ENCODE measurements at places on chromosomes 11 and 22.

DNA sequence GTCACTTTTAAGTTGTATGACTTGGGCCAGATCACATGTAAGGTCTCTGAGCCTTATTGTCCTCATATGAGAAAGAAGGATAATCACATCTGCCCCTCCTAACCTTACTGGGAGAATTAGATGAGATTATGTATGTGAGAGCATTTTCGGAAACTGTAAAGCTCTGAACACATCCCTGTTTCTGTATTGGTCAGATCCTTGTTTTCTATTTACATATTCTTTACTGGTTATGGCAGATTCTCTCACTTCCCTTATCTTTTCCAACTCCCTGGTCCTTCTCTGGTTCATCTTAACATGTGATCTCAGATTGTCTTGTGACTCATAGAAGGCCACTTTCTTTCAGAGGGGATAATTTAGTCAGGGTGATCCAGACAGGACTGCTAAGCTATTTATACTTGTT, 41.8 kb downstream of the CCDC81 start:
- no peak for DNase-seq

- DNase-seq: no peak
These were observed 13.8 kb downstream of the DENND5A start for GRCh38 chr11:9251311-9251710.

DNA sequence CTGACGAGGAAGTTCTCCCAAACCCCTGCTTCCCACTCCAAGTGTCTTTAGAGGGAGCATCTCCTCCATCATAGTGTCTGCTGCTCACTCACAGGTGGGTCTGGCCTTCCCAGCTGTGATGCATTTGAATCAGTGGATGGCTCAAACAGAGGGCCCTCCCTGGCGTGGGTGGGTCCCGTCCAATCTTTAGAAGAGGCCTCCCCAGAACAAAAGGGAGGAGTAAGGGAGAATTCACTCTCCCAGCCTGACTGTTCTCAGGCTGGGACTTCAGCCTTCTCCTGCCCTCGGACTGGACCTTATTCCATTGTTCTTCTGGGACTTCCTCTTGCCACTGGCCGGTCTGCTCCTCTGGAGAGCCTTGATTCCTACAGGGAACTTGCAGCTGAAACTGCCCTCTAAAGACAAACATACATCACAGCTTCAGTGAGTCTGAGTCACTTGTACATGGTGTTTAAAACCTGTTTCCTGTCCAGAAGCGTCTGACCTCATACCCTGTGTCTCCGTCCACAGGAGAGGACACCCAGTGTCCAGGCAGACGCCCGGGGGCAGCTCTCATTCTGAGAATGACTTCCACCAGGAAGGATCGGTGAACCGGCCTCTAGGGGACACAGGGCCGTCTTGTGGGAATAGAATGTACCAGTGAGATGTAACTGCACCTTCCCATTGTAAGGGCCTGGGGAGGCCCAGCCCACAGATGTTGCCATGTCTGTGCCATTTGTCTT, 234.7 kb downstream of the BRD1 start:
- DNase-seq: no peak

DNA sequence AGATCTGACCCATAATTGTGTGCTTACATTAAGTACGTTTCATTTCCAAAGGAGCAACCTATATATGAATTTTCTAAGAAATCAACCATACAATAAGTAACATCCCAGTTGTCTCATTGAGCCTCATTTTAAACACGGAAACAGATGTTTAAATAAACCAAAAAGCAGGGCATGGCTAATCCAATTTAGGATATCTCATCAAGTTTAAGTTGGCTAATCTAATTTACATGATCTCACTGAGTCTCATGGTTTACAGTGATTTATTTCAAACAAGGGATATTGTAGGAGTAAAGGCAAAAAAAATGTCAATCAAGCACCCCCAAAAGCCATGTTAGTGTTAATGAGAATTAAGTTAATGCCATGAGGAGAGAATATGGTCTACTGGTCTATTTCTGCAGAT, 499.8 kb upstream of the CCDC90B start:
- no peak for DNase-seq

DNA sequence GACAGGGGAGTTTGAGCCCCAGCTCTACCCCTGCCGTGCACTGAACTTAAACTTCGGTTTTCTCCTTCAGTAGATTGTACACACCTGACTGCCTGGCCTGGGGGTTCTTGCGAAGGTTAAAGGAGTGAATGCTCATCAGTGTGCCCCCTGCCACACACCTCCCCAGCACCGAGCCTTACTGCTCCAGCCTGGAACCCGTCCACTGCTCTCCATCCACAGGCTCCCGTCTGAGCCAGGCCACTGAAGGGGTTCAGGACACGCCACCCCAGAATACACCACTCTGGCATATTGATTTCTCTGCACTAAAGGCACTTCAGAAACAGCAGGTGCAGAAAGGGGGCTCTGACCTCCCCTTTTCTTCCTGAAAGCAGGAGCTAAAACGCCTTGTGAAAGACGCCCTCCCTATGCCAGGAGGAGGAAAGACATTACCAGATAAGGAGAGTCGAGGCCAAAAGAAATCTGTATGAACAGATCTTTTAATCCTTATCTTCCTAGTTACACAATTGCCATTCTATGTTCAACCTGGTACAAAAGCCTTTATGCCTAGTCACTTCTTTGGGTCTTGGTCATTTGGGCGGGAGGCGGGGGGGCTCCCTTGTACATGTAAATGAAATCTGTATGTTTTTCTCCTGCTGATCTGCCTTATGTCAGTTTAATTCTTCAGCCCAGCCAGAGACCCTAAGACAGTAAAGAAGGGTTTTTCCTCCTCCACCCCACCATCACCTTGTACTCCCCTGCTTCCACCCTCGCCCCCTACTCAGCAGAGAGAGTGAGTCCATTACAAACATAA, 1.9 kb upstream of the SSTR3 start:
- DNase-seq: no peak

DNA sequence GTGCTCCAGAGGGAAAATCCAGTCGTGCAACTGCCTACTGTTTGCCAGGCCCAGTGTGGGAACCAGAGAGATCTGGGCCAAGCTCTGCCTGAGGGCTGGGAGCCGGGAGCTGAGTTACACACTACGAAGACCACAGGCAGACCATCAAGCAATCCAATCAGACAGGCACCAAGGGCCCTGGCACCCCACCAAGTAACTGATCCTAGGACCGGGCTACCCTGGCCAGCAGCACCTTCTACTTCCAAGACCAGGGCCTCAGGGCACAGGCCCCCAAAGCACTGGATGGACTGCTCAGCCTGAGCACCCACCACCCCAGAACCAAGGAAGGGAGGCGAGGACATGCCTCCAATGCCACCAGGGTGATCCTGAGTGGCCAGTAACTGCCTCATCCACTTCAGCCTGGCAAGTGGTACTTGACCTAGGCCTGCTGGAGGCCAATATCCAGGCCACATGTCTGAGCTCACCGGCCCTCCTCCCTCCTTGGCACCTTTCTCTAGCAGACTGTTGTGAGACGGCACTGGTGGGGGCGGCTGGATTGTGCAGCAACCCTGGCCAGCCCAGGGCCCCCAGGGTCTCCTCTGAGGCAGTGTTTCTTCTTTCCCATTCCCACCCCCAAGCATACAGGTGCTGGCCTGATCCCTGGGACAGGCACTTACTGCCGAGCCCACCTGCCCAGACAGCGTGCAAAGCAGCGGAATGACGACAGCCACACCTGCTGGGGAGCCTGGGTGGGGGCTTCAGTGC, 20.7 kb upstream of the ARFGAP3 start:
- no peak for DNase-seq

DNA sequence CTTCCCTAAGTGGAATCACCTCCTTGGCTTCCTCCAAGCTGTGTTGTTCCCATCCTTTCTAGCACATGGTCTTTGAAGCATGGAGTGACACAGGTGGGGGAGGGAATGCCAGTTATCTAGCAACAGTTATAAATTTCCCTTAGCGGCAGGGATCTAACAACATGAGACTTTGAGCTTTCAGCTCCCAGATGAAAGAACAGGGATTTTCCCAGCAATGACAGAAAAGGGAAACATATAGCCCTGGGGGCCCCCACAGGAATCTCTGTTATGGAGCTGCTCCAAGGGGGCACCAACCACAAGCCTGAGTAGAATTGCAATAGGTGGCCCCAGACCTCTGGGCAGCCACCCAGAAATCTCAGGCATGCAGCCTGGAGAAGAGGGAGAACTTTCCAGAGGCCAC, 163.0 kb downstream of the GRIK4 start:
- no peak for DNase-seq

- no peak for DNase-seq
These were observed at the start of gene TREH for GRCh38 chr11:118679483-118679882. TSS of gene TREH (minus strand) at chr11:118679650. CDS start at chr11:118679627, 23 bp downstream.

DNA sequence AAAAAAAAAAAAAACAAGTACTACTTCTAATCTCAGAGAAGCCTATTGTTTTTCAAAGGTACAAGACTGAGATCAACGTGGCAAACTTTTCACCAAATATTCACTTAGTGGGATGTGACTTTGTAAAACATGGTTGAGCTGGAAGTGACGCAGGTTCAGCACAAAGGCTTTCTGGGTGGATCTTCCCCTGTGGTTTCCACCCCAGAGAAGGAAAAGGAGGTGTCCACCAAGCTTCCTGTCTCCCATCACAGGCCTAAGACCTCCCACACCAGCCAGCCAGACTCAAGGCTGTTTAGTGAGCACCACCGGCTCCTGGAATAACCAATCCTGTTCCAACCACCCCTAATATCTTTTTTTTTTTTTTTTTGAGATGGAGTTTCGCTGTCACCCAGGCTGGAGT, 5.7 kb downstream of the TMEM184B start:
- DNase-seq: no peak

DNA sequence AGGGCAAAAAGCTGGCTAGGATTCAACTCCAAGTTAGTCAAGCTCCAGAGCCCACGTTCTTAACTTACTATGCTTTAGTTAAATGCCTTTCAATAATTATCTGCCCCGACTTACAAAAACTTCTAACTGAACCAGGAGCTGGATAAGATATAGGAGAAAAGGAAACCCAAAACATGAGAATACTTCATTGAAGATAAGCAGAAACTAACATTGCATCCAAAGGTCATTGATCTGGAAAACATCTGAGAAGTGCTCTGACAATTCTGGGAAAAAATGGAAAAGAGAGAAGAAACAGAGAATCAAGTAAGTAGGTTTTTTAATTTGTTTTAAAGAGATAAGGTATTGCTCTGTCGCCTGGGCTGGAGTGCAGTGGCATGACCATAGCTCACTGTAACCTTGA, 27.2 kb downstream of the ACAT1 start:
- DNase-seq: no peak

GRCh38 chr11:1333860-1334259, 24.4 kb upstream of the TOLLIP start:
- no peak for DNase-seq

GRCh38 chr22:31244046-31244942, 32.2 kb downstream of the LIMK2 start:
- no peak for DNase-seq

DNA sequence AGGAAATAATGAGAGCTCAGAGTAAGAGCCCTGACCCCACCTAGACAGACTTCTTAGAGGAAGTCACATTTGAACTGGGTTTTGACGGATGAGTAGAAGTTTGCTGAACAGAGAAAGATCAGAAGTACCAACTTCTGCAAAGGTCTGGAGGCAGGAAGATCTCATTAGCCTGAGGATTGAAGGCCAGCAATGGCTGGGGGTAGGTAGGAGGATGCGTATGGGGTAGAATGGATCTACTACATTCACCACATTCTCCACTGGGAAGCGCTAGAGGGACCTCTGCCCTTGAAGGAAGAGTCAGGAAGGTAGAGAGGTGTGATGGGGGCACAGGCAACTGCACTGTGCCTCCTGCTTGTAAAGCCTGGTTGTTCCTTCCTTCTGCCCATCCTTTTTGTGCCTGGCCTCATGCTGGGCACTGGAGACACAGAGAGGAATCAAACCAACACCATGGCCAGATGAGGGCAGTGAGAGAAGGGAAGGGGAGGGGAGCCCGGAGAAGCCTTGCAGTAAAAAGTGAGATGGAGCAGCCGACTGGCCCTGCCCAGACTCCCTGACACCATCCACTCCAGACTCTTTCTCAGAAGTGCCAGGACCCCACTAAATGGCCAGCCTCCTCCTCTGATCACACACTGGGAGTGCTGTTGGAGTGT, 4.9 kb downstream of the TPBGL start:
- no peak for DNase-seq

DNA sequence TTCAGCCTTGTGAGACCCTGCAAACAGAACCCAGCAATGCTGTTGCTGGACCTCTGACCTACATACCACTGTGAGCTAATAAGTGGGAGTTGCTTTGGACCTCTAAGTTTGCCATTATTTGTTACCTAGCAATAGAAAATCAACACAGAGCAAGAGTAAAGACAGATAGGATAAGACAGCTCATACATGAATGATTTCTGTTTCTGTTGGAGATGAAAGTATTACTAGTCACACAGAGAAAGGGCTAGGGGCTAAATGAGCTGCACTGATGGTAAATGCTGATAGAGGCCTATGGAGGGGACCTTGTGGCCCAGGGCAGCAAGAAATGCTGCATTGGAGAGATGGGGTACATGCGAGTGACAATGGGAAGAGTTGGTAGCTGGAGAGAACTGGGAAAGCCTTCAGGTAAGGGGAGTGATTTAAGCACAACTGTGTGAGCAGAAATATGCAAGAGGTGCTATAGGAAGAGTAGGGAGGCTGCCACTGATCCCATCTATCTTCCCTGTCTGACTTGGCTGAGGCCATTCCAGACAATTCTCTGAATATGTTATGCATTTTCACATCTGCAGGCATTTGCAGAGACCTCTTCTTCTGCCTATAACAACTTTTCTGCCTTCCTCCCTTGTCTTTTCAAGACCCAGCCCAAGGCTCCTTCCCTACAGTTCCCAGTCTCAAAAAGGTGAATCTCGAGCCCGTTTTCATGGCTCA, 46.1 kb upstream of the SYN3 start:
- DNase-seq: no peak

DNA sequence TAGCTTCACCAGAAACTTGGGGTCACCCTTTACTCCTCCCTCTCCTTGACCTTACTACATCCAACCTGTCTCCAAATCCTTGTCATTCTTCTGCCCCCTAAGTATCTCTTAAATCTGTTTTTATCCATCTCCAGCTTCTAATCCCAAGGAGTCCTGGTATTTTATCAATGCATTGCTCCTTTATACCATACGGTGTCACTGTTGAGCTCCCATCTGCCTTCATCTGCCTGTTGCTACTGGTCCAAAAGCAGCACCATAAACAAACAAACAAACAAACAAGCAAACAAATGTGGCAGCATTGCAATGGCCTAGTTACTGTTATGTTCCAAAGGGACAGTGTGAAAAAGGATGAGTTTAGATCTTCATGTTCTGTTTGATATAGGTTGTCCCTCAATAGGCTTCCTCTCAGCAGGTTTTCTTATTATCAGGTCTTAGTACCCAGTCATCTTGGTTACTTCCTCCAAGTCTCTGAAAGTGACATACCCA, 34.2 kb downstream of the DNHD1 start:
- DNase-seq: no peak

DNA sequence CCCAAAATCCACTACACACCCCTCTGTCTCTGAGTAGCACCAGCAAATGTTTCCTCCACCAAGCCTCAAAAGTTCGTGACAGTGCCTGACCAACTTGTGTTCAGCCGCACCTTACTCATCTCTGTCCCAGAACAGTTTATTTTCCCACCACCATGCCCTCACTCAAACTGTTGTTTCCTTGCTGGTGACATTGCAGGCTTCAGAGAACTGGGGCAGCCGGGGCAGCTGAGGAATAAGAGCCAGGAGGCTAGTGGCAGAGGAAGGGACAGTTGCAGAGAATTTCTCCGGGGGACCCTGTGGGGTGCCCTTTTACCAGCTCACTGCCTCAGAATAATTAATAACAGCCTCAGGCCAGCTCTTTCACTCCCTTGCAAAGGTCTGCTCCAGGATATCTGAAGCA, 709 bp upstream of the KCNE3 start:
- DNase-seq: no peak

- DNase-seq: no peak
These were observed 428.0 kb downstream of the LARGE1 start for GRCh38 chr22:33492210-33492651.

- DNase-seq: no peak
These were observed 3.8 kb upstream of the SUSD2 start for GRCh38 chr22:24177456-24177855.

Data from SIG-M5 (cell line).